Glutamatergic neuron (in vitro differentiated cells): ENCODE measurements at places on chromosomes 16 and 17. TPM values are rescaled to one million over a fixed set of nuclear protein-coding genes. Genes with fewer than 3 reads are reported as not detected.

Gene IGSF6
- not detected for total RNA-seq

Gene GUCY2D
- total RNA-seq, result not detected

Gene CD19
- total RNA-seq, result 0.27 TPM

Gene PRSS27
- 10.8 TPM for total RNA-seq

Gene PDPR
- 19.1 TPM for total RNA-seq

Gene PRAC1
- total RNA-seq, result not detected

Gene HOXB7
- 0.64 TPM for total RNA-seq

DNA sequence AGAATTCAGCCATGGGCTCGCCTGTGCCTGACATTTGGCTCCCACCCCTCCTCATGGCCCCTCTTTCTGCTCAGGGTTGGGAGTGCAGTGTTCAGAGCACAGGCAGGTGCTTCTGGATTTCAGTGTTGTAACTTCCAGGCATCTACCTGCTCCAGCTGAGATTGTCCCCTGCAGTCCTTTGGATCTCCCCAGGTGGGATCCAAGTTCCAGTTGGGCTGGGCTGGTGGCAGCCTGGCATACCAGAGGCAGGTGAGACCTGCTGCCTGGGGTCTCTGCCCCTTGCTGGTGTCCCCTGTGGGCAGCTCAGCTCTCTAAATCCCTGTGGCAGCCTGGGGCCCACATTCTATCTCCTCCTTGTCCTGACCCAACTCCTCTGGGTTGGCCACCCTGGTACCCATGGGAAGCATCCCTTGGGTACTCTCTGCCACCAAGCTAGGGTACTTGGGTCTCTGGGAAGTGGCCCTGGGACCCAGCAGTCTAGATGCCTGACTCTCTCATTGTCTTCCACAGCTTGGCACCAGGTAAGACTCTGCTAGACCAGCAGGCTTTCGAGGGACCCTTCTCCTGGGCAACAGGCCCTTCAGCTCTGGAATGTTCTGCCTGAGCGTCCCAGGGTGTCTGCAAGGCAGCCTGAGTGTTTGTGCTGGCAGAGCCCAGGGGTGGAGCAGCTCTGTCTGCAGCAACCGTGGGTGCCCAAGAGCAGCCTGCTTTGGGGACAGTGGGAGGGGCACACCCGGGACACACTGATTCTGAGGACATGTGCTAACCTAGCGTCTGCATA, 42.5 kb downstream of the DNAH17 start:
- no peak for DNase-seq

- no peak for DNase-seq
Observed at GRCh38 chr16:74892574-74893461, 92.1 kb downstream of the WDR59 start.

DNA sequence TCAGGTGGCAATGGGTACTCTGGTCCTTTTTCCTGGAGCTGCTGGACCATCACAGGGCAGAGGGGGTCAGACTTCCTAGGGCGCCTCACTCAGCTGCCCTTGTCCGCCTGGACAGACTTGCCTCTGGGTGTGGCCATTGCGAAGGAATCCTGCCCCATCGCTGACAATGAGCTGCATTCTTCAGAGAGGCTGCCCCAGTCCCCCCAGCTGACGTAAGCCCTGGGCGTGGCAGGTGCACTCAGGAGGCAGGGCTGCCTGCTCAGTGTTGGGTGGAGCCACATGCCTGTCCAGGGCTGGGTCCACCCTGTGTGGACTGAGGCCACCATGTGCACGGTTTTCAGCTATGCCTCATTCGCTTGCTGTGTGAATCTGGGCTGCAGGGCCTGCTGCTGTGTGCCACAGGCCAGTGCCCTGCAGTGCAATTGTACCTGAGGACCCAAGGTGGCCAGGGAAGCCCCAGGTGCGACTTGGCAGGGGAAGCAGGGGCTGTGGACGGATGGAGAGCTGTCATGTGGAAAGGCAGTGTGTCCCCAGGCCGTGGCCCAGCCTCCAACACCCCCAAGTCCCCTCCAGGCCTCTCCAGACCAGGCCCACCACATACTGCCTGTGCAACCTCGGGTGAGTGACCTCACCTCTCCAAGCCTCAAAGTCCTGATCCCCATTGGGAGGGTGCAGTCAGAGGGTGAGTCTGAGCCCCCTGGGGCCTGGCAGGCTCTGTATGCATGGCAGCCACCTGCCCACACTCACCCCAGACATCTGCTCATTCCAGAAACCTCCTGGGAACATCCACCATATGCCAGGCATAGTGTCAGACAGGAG, 14.0 kb upstream of the MPRIP start:
- DNase-seq, result peak; percentile 81

- no peak for DNase-seq
Observed at GRCh38 chr16:11240636-11241473, 15.1 kb downstream of the SOCS1 start.

DNA sequence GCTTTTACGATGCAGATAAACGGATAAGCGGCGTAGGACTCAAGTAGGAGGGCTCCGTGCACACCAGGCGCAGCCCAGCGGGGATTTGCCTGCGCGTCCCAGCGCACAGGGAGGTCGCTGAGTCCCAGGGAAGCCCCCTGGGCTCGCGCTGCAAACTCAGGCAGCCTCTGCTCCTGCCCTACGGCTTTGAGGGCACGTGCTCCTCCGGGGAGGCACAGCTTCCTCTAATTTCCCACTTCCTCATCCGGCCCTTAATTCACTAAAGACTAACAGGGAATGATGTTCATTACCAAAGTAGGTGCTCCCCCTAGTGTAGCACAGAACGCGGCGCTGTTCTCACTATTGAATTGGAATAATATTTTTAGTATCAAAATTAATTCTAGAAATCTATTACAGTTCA, 825.4 kb downstream of the KCNJ18 start:
- no peak for DNase-seq

- peak; percentile 77 for DNase-seq
Observed at GRCh38 chr16:53041320-53042051, 11.2 kb downstream of the CHD9NB start.

GRCh38 chr16:67534431-67534830, 5.8 kb downstream of the RIPOR1 start:
- no peak for DNase-seq

DNA sequence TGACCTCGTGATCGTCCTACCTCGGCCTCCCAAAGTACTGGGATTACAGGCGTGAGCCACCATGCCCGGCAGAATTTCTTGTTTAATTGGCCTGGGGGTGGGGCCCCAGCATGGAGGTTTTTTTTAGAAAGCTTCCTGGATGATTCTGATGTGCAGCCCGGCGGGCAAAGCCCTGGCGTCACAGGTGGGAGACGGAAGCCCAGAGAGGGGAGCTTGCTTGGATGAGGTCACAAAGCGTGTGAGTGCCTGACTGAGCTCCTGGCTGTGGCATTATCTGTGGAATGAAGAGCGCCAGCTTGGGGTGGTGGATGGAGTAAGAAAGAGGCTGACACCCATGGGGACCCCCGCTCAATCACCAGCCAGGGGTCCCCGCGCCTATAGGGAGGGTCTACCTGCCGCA, 4.1 kb downstream of the VASN start:
- no peak for DNase-seq

DNA sequence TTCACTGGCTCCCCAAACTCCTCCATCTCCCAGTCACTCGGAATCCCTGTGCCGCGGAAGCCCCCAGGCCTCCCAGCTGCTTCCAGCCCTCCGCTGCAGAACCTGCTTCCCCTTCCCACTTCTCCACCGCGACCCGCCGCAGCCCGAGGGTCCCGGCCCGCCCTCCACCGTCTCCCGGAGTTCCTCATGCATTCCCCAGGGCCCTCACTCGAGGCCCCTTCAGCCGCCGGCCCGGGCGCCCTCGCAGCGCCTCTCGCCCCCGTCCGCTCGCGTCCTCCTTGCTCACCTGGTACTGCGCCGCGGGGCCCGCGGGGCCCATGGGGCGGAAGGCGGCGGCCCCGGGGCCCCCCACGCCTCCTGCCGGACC, 329 bp downstream of the SMARCD2 start:
- DNase-seq, result peak; percentile 48
